Right hindlimb (tissue), 1 donor: ENCODE measurements at places on chromosomes 5 and 9.

- DNase-seq: no peak
Measured at GRCh38 chr9:18365651-18366050, 108.3 kb upstream of the ADAMTSL1 start.

DNA sequence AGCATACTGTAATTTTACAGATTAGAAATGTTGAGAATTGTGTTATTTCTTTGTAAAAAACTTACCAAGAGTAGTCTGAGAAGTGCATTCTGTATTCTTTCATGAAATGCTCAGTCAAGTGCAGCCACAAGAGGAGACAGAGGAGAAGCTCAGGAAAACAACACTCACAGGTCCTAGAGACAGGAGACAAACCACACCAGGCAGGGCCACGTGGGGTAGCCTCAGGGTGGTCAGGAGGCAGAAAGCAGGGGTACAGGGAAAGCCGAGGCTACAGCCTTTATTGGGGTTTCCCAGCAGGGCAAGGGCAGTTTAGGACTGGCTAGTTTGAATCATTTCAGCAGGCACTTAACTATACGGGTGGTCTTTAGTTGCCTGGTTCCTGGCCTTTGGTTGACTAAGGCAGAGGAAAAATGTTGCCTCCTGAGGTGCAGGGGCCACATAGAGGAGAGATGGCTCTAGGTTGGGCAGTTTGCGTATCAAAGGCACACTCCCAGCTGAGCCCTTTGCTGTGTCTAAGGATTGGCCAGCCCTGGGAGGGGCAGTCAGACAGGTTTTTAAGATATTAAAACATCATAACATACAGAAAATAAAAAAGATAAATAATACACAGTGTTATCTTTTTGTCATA is 230.9 kb upstream of the ANKRD55 start:
- DNase-seq: no peak

GRCh38 chr9:134030821-134031470 is 5.7 kb downstream of the BRD3OS start:
- no peak for DNase-seq

DNA sequence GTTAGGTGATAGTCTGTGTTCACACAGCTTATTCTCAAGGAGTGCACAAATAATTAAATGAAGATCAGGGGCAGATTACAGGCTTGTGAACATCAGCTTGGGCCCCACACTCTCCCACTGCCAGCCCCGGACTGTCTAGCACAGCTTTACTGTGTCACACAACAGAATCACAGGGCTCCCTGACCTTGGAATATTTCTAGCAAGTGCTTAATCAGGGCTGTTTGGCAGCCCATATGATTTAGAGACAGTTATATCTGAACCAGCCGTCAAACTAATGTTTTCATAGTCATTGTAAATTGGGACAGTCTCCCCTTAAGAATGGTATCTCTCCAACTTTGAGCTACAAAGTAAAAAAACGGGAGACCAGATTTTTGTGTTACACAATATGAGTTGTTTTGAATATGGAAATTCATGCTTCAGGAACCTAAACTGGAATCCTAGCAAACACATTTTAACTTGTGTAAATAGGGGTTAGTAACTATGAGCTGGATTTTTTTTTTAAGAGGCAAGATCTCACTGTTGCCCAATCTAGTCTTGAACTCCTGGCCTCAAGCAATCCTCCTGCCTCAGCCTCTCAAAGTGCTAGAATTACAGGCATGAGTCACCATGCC is 517.6 kb downstream of the BNC2 start:
- no peak for DNase-seq

DNA sequence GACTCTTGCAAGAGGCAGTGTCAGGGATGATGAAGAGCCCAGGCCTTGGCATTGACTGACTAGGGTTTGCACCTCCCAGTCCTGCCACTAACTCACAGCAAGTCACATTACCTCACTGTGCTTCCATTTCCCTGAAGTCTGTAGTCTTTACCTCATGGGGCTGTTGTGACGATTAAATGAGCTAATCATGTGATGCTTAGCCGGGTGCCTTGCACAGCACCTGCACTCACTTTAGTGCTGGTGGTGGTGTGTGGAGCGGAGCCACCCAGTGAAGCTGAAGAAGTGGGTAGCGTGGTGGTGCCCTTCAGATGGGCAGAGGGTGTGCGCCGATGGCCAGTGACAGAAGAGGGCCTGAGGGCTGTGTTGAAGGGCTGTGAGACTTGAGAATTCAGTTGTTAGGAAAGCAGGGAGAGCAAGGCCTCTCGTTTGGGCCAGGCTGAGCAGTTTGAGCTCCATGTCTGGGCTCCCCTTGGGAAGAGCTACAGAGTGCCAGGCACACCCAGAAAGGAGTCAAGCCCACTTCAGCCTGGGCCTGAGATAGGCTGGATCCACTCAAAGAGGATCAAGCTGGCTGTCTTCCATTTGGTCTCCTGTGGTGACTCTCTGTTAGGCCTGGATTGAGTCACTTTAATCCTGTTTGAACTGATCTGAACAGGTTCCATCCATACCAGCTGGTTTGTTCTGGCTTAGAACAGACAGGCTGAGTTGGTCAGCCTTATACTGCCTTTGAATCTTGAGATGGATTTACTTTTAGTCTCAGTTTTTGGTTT is 42.5 kb downstream of the RALGPS1 start:
- DNase-seq: no peak

DNA sequence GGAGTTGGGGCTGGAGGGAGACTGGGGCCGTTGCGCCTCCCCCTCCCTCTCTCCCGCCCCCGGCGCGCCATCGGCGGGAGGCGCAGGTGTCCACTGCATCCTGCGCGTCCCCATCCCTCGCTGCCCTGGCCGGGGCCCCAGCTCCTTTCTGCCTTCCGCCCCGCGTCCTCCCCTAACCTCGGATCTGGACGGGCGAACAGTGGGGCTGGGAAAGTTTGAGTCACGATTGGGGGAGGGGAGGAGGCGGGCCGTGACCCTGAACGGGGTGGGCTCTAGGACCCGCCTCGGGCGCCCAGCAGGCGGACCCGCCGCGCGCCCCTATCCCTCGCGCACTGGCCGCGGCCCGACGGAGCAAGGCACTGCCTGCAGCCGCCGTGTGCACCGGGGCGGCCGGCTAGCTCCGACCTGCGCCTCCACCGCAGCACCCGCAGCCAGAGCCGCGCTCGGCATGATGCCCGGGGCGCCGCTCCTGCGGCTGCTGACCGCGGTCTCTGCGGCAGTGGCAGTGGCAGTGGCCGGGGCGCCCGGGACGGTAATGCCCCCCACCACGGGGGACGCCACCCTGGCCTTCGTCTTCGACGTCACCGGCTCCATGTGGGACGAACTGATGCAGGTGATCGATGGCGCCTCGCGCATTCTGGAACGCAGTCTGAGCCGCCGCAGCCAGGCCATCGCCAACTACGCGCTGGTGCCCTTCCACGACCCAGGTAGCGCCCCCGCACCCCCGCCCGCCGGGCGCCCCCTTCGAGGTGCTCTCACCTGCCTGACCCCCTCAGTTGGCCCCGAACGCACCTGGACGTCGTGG is at the start of gene HMCN2:
Gene HMCN2 (plus strand): TSS at position 330 of the 805 bp plus-strand sequence. CDS start 119 bp downstream, at position 449.
- peak; percentile 53 for DNase-seq

- no peak for DNase-seq
Measured at GRCh38 chr5:134242146-134242545, 16.3 kb upstream of the PPP2CA start.
